Sciatic nerve (tissue), 2 donors: ENCODE measurements at places on chromosomes 12 and 14. TPM values are rescaled to one million over a fixed set of nuclear protein-coding genes. Genes with fewer than 3 reads are reported as not detected.

- no peak for DNase-seq
Observed at GRCh38 chr12:119115296-119115905, 63.3 kb upstream of the HSPB8 start.

DNA sequence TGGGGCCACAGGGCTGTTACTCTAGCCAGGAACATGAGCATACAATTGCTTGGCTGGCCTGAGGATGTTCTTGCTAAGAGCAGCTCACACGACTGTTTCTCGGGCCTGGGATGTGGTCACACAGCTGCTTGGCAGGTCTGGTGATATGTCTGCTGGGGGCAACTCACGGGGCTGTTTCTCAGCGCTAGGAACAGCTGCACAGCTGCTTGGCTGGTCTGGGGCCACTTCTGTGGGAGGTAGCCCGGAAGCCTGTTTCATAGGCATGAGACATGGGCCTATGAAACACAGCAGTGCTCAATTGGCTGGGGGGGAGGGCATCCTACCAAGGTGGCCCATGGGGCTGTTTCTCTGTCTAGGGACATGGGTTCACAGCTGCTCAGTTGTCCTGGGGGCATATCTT lies 73.4 kb upstream of the DDHD1 start:
- DNase-seq: no peak

GRCh38 chr14:82420871-82421270 lies 887.2 kb upstream of the SEL1L start:
- DNase-seq: no peak

GRCh38 chr14:35333797-35334743 lies 41.9 kb downstream of the PSMA6 start:
- no peak for DNase-seq

AMDHD1 gene
- 0.76 TPM for total RNA-seq

DNA sequence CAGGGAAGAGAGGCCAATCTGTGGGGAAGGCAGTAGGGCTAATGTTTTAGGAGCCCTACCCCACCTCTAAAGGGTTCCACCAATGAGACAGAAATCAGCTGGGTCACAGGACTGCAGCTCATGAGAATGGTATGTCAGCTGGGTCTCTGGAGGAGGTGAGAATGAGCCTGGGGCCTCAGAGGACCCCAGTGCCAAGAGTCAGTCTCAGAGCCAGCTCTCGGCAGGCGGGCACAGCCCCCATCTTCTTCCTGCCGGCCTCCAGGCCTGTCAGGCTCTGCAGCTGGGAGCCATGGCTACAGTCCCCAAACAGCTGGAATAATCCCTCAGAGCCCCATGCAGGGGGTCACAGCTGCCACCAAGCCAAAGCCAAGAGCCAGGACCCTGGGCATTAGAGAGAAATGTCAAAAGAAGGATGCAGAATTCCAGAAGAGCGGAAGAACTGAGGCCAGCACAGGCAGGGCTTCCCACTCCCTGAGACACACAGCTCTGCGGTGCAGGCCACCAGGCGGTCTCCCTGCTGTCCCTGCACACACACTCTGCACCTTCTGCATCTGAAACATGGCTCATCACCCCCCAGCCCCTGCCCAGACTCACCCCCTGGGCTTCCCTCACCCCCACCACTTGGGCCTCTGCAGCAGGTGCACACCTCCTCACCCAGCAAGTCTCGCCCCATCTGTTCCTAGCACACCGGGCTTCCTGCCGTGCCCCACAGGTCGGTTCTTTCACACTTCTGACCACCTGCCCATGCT lies 26.0 kb downstream of the ITPK1 start:
- no peak for DNase-seq

DNA sequence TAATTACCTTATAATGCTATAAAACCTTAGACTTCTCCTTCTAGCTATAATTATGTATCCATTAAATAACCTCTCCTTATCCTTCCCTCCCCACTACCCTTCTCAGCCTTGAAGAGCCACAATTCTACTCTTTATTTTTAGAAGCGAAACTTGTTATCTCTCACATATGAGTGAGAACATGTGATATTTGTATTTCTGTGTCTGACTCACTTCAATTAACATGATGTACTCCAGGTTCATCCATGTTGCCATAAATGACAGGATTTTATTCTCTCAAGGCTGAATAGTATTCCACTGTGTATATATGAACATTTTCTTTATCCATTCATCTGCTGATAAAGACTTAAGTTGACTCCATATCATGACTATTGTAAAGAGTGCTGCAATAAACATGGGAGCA lies 485.6 kb downstream of the FLRT2 start:
- no peak for DNase-seq

GRCh38 chr14:87952307-87953094 lies 40.5 kb downstream of the GALC start:
- no peak for DNase-seq

- DNase-seq: no peak
Observed at GRCh38 chr14:21059842-21060613, 2.4 kb downstream of the RNASE8 start.

DENND5B gene
- total RNA-seq: 18.2 TPM

ASB8 gene
- total RNA-seq: 36.0 TPM

DNA sequence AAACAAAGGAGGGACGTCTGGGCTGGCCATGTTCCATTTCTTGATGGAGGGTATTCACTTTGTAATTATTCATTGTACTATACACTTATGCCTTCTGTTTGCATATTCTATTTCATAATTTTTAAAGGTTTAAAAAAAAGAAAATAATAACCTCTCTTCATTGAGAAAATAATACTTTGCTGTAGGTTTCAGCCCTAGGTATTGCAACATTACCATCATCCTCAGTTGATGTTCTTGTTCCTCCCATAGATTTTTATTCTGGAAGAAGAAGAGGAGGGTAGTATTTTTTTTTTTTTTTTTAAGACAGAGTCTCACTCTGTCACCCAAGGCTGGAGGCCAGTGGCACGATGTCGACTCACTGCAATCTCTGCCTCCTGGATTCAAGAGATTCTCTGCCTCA lies 54.7 kb downstream of the PHLDA1 start:
- DNase-seq: no peak

GRCh38 chr12:26938701-26939062 lies 412 bp downstream of the FGFR1OP2 start:
- no peak for DNase-seq

DNA sequence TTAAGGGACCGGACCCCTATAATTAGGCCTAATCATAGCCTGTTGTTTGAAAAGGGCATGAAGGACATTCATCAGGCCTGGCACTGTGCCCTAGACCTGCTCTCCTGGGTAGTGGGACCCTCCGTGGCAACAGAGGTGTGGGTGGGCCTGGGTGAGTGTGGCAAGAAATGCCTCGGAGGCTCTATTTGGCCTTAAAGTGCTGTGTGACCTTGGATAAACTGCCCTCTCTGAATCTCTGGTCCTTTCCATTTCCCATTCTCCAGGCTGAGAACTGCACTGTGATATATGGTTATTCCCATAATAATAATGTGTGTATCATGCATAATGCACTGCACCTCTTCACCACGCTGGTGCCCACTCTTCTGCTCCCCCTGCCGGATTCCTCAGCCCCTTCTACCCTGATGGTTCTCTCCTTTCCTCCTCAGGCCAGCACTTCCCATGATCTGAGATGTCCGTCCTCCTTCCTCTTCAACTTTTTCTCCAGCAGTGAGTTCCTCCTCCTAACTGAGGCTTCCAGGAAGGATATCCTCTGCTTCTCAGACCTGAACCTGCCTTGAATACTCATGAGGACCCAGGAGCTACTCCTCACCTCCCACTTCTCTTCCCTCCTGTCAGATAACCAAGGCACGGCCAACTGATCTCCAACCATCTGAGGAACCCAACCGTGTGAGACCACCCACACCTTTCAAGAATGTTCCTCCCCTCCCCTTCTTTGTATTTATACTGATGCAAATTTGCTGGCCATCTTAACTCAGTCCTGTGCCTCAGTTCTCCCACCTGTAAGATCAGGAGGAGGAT lies 111.0 kb upstream of the PZP start:
- no peak for DNase-seq

HSPB8 gene
- 12.5 TPM for total RNA-seq

- DNase-seq: no peak
Observed at GRCh38 chr12:114954511-114955055, 270.6 kb upstream of the TBX3 start.

PIWIL1 gene
- total RNA-seq: not detected

OR6C70 gene
- not detected for total RNA-seq

NEUROD4 gene
- total RNA-seq: not detected

C12orf75 gene
- total RNA-seq: 35.7 TPM

DNA sequence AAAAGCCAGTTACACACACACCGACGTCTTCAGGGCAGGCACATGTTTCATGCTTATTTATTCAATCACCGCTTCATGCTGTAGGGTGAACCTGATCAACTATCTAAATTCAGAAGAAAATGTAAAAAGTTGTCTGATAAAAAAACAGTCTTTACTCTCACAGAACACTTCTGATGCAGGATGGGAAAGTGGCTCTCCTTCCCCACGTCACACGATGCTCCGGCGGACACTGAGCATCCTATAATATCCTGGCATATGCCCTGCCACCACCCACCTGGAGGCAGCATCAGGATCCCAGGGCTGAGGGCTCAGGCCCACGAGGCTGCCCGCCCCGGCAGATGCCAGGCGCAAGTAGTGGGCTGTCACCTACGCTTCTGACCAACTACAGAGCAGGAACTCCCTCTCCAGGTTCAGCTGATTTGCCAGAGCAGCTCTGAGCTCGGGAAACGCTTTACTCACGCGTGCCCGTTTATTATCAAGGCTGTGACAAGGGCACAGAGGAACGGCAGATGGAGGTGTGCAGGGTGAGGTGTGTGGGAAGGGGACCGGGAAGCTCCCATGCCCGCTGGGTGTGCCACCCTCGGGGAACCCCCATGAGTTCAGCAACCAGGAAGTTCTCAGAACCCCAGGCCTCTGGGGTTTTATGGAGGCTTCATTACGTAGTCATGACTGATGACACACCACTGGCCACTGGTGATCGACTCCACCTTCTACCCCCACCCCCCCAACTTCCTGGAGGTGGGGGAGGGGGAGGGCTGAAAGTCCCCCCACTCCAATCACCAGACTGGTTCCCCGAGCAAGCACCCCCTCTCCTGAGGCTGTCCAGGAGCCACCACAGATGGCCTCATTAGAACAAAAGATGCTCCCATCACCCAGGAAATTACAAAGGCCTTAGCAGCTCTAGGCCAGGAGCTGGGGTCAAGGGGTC lies 32.1 kb downstream of the SLC15A4 start:
- no peak for DNase-seq

GRCh38 chr12:60227916-60228315 lies 632.1 kb downstream of the SLC16A7 start:
- DNase-seq: no peak

- no peak for DNase-seq
Observed at GRCh38 chr14:25868521-25869314, 729.1 kb downstream of the NOVA1 start.

- DNase-seq: no peak
Observed at GRCh38 chr12:116977465-116978380, 67.0 kb downstream of the FBXW8 start.

CBLN3 gene
- 7.0 TPM for total RNA-seq

GRCh38 chr12:7864601-7865150 lies 8.0 kb downstream of the SLC2A14 start:
- DNase-seq: no peak

- DNase-seq: no peak
Observed at GRCh38 chr14:74980731-74981461, 21.8 kb upstream of the EIF2B2 start.

- DNase-seq: no peak
Observed at GRCh38 chr14:105071326-105071725, 6.1 kb upstream of the GPR132 start.

DNA sequence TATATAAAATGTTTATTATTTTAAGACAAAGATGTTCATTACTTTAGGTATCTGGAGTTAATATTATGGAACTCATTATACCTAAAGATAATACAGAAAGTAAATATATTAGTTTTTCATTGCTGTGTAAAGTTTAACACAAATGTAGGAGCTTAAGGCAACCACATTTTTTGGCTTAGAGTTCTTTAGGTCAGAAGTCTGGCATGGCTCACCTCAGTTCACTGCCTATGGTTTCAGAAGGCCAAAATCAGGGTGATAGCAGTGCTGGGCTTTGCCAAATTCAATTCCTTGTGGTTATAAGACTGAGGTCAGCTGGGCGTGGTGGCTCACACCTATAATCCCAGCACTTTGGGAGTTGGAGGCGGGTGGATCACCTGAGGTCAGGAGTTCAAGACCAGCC lies 35.5 kb upstream of the PRPF39 start:
- DNase-seq: no peak
